ENCODE measurements at places on chromosomes 2 and 18.

DNA sequence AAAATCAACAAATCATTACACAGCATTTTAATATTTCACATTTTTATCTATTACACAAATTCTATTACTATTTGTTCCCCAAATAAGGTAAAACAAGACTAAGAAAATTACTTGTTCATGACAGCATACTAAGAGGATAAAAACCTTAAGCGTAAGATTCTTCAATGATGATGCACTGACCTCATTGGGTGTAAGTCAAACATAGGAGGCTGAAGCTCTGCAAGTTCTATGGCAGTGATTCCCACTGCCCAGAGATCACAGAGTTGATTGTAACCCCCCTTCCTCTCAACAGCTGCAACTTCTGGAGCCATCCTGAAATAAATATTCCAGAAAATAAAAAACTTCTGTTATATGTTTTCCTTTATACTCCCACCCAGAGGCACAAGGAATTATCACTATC is 82.2 kb upstream of the CDKL4 start:
- DNase-seq, result no peak

GRCh38 chr2:181376442-181376841 is 80.7 kb upstream of the ITGA4 start:
- no peak for DNase-seq

DNA sequence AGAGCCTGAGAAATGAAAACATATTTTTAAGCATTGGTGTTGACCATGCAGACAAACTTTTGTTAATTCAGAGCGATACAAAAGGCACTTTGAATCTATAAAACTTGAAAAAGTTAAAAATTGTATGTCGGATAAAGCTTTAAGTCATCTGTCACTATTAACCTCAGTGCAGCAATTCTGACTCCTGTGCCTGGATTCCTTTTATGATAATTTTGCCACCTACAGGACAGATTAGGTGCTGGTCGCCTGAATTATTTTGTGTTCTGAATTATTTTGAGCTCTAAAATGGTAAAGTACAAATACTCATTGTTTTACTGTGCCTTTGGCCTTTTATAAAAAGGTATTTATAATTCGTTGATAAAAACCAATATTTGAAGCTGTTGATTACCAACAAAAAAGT is 19.4 kb upstream of the RNF138 start:
- peak; percentile 24 for DNase-seq

GRCh38 chr2:83068714-83069113 is 1390.4 kb downstream of the SUCLG1 start:
- no peak for DNase-seq

GRCh38 chr18:903701-904100 is 970 bp upstream of the ADCYAP1 start:
- no peak for DNase-seq

DNA sequence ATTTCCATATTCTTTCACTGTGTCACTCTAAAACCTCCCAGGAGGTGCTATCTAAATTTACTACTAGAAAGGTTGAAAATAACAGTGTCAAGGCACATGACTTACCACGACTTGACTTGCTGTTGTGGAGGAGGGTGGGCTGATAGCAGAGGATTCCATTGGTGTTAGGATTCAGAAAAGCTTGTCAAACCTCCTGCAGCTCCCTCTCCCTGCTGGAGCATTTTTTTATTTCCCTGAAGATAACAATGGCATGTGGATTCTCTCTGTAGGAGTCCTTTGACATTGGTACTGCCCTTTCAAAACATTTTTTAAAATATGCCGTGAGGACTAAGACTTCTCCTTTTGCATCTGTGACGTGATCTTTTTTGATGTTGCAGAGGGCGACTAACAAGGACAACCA is 696.9 kb upstream of the GYPC start:
- DNase-seq, result no peak

Measured in GM10248 (cell line).